ENCODE measurements at places on chromosomes 7 and 10.

GRCh38 chr7:16587790-16588189, 57.8 kb downstream of the ANKMY2 start:
- no peak for DNase-seq

- no peak for DNase-seq
Observed at GRCh38 chr10:129525401-129525801, 58.4 kb downstream of the MGMT start.

GRCh38 chr7:73773700-73774517, 3.8 kb upstream of the CLDN3 start:
- no peak for DNase-seq

DNA sequence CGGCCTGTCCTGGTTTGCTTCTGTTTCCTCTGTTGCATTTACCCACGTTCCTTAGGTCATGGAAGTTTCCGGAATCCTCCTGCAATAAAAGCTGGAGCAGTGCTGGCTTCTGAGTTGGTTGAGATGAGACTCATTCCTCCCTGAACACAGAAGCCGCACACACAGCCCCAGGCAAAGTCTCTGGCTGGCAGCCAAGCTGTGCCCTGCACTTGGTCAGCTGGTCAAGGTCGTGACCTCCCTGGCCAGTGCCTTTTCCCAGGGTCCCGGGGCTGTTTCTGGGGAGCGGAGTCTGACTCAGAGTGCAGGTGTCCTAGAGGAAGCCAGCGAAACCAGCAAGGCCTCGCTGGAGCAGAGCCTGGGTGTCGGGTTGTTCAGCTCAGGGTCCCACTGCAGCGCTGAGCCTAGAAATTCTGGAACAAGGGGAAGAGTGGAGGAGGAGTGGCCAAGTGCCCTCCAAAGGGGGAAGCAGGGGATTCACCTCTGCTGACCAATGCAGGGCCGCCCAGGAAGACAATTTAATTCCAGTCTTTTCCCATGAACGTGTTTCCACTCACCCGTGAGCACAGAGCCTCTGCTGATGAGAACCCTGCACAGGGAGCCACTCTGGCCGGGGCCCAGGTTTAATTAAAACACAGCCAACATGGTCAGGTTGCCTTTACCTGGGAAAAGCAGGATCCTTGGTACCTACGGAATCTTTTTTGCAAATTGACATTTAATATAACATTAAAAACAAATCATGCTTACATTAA, 245.5 kb upstream of the PPP2R2D start:
- peak; percentile 74 for DNase-seq

- no peak for DNase-seq
Observed at GRCh38 chr7:2965745-2966270, 77.9 kb downstream of the CARD11 start.

Data from suprapubic skin (tissue), 4 donors.